ENCODE measurements at places on chromosomes 16 and 17. TPM values are rescaled to one million over a fixed set of nuclear protein-coding genes. Genes with fewer than 3 reads are reported as not detected.

MT1B gene
- total RNA-seq: not detected

- no peak for DNase-seq
Measured at GRCh38 chr17:40975516-40975915, 8.6 kb downstream of the KRT40 start.

GRCh38 chr16:87414251-87414680 is 22.1 kb downstream of the MAP1LC3B start:
- DNase-seq: no peak

- no peak for DNase-seq
Measured at GRCh38 chr16:19874851-19875546, 9.6 kb downstream of the GPRC5B start.

DNA sequence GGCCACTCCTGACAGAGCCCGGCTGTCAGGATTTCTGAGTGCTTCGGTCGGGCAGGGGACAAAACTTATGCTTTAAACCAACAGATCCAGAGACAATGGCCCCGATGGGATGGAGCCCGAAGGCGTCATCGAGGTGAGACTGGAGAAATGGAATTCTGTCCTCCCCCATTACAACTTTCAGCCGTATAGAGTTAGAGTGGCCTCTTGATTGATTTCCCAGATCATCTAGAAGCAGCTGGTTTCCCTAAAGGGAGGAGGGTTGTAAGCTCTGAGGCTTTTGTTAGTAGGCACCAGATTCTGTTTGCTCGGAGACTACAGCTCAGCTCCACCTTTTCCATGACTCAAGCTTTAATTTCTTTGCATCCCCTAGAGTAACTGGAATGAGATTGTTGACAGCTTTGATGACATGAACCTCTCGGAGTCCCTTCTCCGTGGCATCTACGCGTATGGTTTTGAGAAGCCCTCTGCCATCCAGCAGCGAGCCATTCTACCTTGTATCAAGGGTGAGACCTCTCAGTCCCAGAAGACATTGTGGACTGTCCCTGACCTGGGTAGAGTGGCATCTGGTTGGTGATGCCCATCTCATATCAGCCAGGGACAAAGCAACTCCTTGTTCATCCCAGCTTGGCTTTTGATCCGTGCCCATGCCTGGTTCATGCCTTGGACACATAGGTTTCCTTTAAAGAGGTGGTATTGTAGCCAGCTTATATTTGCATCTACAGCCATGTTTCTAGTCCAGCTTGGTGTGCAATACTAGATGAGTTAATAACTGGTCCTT is 5.1 kb upstream of the CD68 start:
- no peak for DNase-seq

- no peak for DNase-seq
Measured at GRCh38 chr17:28480278-28480677, 6.8 kb downstream of the SLC13A2 start.

DNA sequence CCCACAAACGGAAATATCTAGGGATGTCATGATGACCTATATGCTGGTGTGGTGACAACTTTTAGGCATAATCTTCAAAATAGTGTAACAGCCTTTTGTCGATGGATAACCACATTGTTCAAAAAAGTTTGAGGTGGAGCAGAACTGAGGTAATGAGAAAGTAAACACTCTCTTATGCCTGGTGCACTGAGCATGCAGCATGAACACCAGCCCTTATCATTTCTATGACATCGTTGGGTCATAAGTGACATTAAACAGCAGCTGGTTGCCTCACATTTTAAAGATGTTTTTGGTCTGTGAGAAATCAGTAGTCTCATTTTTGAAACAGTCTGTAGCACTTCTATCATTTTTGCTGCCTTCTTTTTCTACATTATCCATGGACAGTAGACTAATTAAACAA is 1.8 kb downstream of the KRT23 start:
- no peak for DNase-seq

- DNase-seq: peak; percentile 92
Measured at GRCh38 chr17:50630524-50631194, 4.0 kb upstream of the ABCC3 start.

- peak; percentile 64 for DNase-seq
Measured at GRCh38 chr16:87968541-87968940, 17.3 kb downstream of the BANP start.

- DNase-seq: no peak
Measured at GRCh38 chr17:82598256-82599119, 49.8 kb downstream of the WDR45B start.
